Right forelimb (tissue), 1 donor: ENCODE measurements at places on chromosomes 6 and 20.

GRCh38 chr6:158081657-158081935 lies 86.5 kb downstream of the SERAC1 start:
- DNase-seq = no peak

DNA sequence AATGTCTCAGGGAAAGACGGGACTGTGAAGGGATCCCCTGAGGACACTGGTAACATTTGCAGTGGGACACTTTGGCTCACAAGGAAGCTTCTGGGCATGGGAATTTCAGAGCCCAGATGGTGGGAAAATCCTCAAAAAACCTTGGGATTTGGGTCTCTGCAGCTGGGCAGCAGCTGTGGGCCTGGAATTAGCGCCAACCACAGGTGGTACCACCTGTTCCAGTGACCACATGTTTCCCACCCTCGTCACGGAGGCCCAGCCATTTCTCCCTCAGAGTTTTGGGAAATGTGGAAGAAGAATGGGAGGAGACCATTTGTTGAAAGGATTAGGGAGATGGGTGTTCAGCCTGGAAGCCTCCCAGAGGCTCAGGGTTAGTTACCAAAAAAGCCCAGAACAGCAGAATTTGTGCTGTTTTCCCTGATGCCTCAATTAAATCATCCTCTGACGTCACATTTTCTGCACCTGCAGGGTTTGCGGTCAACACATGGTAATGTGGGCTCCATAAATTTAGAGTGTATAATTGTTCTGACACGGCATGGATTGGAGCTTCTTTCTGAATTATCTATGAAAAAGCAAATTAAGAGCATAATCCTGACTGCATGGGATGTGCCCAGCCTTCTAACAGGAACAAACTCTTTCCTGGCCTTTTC lies 34.4 kb downstream of the EDN3 start:
- DNase-seq = peak; percentile 75

DNA sequence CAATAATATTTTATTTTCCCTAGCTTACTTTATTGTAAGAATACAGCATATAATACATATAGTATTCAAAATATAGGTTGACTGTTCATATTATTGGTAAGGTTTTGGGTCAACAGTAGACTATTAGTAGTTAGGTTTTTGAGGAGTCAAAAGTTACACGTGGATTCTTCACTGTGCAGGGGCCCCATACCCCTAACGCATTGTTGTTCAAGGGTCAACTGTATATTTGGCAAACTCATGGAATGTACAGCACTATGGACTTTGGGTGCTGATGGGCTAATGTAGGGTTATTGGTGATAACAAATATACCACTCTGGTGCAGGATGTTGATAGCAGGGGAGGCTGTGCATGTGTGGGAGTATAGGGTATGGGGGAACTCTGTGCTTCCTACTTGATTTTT lies 397.2 kb downstream of the BCKDHB start:
- DNase-seq = no peak

DNA sequence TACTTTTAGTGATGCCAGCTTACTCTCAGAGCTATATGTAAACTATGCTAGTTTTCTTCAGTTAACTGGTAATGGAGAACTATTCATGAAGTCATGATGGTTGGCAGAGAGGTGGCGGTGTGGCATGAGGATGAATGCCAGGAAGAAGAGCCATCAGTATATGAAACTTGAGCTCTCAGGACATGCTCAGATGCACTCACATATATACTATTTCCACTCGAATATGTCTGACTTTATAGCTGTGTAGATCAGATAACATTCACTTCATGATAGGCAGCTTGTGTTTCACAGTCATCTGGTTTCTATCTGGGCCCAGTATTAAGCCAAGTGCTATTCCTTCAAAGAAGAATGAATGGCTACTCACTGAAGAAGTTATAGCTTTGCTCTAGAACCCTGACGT lies 46.2 kb upstream of the CEP85L start:
- DNase-seq = no peak

DNA sequence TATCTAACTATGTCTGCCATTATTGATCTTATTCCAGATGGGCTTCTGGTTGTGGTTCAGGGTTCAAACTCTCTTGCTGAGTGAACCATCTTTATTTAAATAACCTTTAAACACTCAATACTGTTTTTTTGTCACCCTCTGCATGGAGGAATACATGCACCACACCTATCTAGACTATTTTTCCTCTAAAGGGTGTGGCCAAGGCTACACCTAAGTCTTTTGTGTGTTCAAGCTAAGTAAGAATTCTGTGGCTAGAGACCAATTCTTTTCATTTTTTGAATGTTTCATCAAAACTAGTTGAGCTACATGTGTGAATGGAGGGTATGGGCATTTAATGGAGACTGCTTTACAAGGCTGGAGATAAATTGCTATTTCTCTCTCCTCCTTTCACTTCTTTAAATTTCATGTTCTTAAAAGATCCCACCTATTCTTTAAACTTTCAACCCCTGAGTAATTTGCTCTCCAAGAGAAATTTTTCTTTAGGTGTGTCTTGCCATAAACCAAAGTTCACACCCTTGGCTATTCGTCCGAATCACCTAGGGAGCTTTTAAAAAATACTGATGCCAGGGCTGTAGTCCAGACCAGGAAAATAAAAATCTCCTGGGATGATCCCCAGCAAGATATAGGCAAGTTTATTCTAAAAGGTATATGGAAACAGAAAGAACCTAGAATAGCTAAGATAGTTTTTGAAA lies 24.8 kb upstream of the MBOAT1 start:
- DNase-seq = no peak

GRCh38 chr6:5674721-5675120 lies 332.0 kb downstream of the NRN1 start:
- no peak for DNase-seq
